Bronchial epithelial cell (primary cell): ENCODE measurements at places on chromosomes 4 and X. TPM values are rescaled to one million over a fixed set of nuclear protein-coding genes. Genes with fewer than 3 reads are reported as not detected.

The ELF4 gene
- 9.0 and 11.5 TPM in 2 replicates for total RNA-seq

The XG gene
- total RNA-seq = 0.26 and 1.4 TPM in 2 replicates

The FAM184B gene
- not detected in 2 replicates for total RNA-seq

The PITX2 gene
- 0.26 TPM in 1 of 2 replicates, not detected in the other for total RNA-seq

The PTPN13 gene
- 39.0 and 41.3 TPM in 2 replicates for total RNA-seq

The HOPX gene
- 30.8 and 194 TPM in 2 replicates for total RNA-seq
